Activated T-helper 9 cell treated with anti-CD3 and anti-CD28 coated beads, Interleukin-2, amount 50 U/mL, for 16 hours (primary cell): ENCODE measurements at places on chromosomes 2 and 18.

GRCh38 chr2:239152239-239152915, 248.4 kb downstream of the HDAC4 start:
- no peak for DNase-seq

- no peak for DNase-seq
Measured at GRCh38 chr18:77114415-77115191, 18.0 kb downstream of the MBP start.

- no peak for DNase-seq
Measured at GRCh38 chr2:44926957-44927356, 14.5 kb upstream of the SIX3 start.

- no peak for DNase-seq
Measured at GRCh38 chr18:13138420-13139139, 80.0 kb upstream of the LDLRAD4 start.

DNA sequence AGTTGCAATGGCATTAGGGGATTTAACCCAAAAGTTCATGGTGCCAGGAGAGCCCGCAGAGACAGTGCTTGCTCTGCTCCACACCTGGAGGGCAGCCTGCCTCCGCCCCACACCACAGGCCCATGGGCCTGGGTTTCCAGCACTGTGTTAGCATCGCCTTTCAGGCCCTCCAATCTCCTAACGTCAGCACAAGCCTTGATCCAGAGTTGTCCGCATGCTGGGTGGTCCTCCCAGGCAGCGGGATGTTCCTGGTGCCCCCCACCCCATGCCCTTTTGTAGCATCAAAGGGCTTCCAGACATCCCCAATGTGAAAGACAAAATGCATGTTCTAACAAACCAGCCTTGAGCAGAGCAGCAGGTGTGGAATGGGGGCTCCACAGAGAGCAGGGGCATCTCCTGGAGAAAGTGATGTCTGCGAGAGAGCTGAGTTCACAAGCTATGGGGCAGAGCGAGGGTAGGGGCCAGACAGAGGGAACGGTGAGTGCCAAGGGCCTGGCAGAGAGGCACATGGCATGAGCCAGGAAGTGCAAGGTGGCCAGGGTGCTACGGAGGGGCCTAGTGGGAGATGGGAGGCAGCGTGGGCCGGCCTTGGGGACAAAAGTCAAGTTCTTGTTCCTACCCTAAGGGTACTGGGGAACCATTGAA, 119.2 kb downstream of the CYP26B1 start:
- DNase-seq, result no peak

DNA sequence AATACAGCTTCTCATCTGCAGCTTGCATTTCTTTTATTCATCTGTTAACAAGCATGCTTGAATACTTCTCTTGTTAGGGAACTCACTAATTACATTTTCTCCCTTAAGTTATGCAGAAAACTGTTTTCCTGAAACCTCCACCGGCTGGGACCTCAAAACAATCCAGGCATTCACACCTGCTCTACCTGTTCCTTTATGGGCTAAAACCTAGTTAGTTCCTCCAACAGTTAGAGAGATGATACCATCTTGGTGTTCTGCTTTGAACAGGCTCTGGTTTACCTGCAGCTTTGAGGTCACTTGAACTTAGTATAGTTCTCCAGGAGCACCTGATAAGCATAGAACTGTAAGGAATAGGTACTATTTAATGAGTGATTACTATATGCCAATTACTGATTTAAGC, 6.1 kb downstream of the PLEK start:
- no peak for DNase-seq

DNA sequence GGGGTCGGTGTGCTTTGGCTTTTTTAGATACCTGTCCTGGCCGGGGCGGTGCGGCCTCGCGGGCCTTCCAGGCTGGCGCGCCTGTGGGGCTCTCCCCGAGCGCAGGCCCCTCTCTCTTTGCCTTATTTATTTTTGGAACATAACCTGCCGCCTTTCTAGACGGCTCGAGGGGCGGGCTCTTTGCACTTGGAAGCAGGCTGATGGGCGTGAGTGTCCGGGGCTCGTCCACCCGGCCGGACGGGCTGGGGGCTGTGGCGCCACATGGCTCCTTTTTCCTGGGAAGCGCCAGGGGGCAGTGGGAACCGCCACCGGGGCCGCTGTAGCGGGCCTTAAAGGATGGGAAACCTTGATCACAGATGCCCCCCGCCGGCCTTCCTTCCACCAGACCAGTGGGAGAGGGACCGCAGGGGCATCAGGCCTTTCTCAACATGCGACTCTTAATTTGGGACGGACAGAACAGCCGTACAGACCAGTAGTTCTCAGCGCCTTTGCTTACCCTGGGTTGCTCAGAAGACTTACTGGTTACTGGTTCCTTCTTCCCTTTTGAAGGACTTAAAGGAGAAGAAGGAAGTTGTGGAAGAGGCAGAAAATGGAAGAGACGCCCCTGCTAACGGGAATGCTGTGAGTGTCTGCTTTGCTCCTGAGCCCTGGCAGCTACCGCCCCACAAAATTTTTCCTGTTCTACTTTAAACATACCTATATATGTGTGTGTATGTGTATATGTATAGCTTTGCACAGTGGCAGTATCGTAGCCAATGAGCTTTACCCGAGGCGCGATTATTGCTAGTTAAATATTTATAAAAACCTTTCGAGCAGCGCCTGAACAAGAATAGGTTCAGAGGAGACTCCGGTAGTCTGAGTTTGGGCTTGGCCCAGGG, 2.7 kb downstream of the PTMA start:
- no peak for DNase-seq

DNA sequence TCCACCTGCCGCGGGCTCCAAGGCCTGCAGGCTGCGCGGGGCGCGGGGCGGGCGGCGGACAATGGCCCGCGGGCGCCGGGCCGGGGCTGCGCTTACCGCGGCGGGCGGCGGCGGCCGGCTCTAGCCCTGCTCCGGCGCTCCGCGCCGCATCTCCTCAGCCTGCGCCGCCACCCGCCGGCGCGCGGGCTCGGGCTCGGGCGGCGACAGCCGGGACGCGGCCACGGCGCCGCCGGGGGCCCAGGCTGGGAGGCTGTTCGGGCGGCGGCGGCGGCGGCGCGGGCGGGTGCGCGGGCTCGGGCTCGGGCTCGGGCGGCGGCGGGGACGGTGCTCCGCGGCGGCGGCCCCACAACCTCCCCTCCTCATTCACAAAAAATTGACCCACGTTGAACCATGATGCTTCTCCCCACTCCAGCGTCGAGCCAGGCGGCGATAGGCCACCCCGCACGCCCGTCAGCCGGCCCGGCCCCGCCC, at the start of gene HDAC4:
TSS of gene HDAC4 (minus strand) at position 425 of the 471 bp plus-strand sequence. CDS start 48,321 bp downstream, outside the sequence.
- no peak for DNase-seq

DNA sequence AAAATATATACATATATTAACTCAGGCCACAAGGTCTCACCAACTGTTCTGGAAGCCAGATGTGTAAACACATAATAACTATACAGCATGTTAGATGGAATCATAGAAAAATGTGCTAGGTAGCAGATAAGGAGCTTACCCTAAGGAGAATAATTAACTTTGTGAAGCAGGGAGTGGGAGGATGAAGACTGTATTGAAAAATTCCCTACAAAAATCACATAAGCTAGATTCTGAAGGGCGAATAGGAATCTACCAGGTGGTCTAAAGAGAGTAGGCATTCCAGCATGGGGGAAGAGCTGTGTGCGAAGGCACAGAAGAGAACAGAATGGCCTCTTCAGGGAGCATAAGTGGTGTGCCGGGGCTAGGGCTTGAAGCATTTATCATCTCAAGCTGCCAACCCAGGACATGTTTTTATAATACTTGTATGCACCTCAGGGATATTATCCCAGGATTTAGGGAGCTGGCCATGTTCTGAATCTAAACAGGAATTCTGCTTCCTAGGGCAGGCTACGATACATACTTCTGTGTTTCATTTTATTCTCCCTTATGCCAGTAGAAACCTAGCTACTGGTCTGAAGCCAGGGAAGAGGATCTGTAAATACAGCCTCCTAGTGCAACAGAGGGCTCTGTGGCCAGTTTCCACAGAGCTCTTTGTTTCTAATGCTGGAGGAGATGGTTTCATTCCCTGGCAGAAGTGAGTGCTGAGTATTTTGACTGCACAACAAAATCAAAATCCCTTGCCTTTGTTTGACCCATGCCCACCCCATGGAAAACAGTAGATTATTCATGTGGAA, 56.7 kb downstream of the NEMP2 start:
- no peak for DNase-seq

GRCh38 chr2:223324402-223324801, 272.4 kb downstream of the KCNE4 start:
- no peak for DNase-seq

GRCh38 chr18:12291690-12292089, 16.4 kb upstream of the TUBB6 start:
- no peak for DNase-seq

GRCh38 chr2:224957540-224958461, 84.5 kb downstream of the DOCK10 start:
- no peak for DNase-seq

GRCh38 chr2:156459720-156460119, 23.5 kb downstream of the GPD2 start:
- DNase-seq, result no peak

DNA sequence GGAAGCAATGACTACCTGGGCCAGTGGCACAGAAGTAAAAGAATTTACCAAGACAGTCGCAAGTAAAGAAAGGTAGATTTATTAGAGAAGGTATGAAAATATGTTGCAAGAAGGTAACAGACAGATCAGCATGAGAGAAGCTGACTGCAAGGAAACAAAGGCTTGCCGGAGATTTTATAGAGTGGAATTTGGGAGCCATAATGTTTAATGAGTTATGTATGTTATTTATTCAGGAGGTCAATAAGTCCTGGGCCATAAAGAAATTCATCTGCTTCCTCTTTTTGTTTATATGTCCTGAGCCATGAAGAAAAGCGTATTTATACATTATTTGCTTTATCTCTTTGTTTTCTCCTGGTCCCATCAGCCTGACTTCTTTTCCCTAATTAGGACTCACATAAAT, 423.6 kb downstream of the PTH2R start:
- DNase-seq, result no peak

DNA sequence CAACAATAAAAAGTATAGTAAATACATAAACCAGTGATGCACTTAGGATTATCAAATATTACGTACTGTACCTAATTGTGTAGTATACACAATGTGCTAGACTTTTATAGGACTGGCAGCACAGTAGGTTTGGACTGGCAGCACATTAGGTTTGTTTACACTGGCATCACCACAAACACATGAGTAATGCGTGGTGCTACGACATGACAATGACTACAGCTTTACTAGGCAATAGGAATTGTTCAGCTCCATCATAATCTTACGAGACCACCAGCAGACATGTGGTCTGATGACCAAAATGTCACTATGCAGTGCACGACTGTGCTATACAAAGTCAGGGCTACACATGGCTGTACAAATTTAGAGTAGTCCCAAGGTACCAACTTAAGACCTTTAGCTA, 2.3 kb downstream of the MBOAT2 start:
- DNase-seq, result no peak

- no peak for DNase-seq
Measured at GRCh38 chr2:38416296-38417036, 39.4 kb upstream of the ATL2 start.

DNA sequence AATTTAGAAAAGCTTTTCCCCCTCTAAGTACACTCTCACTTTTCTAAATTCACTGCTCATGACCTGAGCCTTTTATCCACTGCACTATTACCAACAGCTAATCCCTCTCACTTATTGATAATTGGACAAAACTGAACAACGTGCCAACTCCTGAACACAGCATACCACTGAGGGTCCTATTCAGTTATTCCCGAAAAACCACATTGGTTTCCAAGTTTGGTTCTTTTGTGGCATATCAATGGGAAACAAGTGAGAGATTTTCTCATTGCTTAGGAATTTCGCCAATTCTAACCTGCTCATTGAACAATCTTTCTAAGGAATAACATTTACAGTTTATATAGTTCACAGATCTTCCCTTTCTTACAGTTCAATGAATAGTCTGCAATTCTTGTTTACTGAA, 977.4 kb downstream of the TMEM182 start:
- DNase-seq, result no peak

DNA sequence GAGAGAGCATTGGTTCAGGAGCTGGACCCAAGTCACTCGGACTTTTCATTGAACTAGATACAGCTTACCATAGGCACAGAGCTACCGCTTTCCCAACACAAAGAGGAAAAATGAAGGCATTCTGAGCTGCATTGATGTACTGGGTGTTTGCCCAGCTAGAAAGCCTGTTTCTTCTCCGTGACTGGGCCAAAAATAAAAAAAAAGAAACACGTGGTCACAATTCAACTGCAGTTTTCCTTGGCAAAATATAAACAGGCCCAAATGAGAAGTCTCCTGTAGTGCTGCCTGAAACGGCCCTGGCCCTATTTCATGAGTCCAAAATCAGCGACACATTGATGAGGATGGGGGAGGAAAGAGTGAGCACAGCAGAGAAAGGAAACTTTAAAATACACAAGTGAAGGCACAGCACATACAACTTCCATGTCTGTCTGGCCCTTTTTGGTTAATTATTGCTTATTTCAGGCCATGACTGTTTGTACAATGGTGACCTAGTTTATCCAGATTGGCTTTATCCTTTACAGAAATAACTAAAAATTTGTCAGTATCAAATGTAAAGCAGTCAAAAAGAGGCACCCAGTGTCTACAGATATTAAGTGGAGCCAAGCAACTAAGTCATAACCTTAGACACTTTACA, 179.7 kb downstream of the ICOS start:
- no peak for DNase-seq

GRCh38 chr2:48397281-48397680, 132.7 kb upstream of the STON1 start:
- DNase-seq, result no peak

- no peak for DNase-seq
Measured at GRCh38 chr18:7447318-7448028, 119.6 kb upstream of the PTPRM start.

- no peak for DNase-seq
Measured at GRCh38 chr18:57050310-57050949, 96.5 kb upstream of the BOD1L2 start.

- DNase-seq, result no peak
Measured at GRCh38 chr18:12321333-12321732, 13.3 kb downstream of the TUBB6 start.

GRCh38 chr18:22200611-22201225, 31.3 kb downstream of the GATA6 start:
- no peak for DNase-seq

GRCh38 chr2:78201064-78201575, 678.9 kb upstream of the LRRTM4 start:
- no peak for DNase-seq

GRCh38 chr2:102235491-102235890, 48.7 kb downstream of the IL1RL2 start:
- no peak for DNase-seq

DNA sequence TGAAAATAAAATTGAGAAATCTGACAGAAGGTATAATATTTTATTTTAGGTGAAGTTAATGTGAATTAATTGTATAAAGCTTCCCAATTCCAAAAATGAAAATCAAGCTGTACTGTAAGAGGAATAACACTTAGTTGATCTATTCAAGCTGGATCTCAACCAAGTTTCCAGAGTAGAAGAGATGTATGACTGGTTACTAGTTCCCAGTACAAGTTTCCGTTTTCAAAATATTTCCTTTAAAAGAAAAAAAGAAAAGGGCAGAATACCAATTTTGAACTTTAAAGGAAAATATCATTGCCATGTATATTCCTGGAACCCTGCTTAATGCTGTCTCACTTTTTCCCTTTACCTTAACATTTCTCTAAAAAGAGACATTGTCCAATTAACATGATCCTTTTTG, 308.5 kb downstream of the IRS1 start:
- no peak for DNase-seq

GRCh38 chr2:47179388-47179787, 24.3 kb upstream of the STPG4 start:
- DNase-seq, result no peak
